CD8-positive, alpha-beta T cell (primary cell): ENCODE measurements at places on chromosomes 6 and 20.

DNA sequence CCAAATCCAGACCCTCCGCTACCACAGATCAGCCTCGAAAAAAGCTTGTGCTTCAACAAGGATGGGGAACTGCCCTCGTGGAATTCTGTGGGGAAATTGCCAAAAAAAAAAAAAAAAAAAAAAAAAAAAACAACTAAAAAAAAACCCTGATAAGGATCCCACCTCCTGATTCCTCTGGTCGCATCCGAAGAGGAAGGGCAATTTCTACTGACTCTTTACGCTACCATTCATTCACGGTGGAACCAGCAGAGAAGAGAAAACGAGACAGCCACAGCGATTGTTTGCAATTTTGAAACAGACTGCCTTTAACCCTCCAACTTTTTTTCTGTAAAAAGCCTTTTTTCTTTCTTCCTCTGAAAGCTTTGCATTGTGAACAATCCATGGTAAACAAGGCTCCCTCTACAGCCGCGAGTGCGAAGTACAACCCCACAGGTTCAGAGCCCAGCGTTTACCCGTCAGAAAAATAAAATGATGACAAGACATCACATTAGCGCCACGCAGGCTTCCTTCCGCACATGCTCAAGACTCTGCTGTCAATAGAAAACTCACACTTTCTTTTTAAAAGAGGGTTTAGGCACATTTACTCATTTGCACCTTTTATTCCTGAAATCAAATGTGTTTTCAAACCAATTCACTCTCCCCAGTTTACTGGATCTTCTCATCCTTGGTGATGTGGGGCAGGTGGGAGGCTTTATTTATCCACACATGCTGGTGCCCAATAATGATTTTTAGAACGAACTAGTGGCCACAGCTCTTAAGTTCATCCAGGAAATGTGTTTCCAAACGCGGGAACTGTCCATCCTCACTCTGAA lies 100.0 kb downstream of the NOL4L start:
- peak; percentile 80 for DNase-seq

GRCh38 chr20:60266177-60266823 lies 308.1 kb downstream of the CDH26 start:
- DNase-seq: no peak

DNA sequence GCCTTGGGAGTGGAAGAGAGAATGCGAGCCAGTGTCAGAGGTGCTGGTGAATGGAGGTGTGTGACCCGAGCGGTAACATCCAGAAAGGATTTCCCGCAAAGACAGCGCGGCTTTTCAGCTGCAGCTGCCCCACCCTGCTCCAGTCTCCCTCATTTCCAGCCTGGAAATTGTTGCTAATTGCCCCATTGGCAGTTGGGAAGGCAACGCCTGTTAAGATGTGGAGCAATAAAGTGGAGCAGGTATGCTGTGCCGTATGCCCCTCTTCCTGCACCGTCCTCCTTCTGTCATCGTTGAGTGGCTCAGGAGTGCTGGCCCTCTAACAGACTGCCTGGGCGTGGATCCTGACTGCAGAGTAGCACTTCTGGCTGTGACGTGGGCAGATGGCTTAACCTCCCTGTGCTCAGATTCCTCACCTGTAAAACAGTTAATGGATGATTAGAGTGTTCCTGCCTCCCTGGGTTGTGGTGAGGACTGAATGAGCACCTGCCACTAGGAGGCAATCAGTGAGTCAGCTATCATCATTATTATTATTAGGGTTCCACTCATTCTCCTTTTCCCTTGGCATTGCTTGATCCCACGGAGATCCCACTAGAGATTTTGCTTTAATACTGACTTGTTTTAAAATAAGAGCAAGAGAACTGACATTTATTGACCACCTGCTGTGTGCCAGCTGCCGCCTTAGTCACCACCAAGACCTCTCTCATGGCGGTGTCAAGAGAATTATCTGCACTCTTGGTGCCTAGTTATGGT lies 11.7 kb downstream of the ARFGEF2 start:
- DNase-seq: no peak

GRCh38 chr6:52360601-52361413 lies 1.1 kb upstream of the PAQR8 start:
- no peak for DNase-seq

GRCh38 chr6:148166339-148166968 lies 176.2 kb upstream of the SASH1 start:
- no peak for DNase-seq

DNA sequence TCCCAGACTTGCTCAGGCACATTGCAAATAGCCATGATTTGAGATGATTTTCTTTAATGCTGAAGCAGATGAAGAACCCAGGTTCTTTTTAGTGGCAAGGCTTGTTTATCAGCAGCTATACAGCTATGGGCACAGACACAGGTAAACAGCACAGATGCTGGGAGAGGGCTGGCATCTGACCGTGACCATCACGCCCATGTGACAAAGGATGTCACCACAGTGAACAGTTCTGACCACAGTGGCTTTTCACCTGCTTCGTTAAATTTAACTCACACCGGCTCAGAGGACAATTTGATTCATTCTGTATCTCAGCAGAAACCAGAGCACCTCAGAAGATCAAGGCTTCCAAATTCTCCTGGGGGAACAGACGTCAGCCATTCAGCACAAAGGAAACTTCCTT lies 142.6 kb downstream of the CDH26 start:
- no peak for DNase-seq

- no peak for DNase-seq
Observed at GRCh38 chr6:56730663-56731529, 88.2 kb upstream of the DST start.

GRCh38 chr6:25899123-25899522 lies 25.1 kb upstream of the SLC17A3 start:
- no peak for DNase-seq

GRCh38 chr20:64242797-64243475 lies 12.6 kb upstream of the PCMTD2 start:
- no peak for DNase-seq

- no peak for DNase-seq
Observed at GRCh38 chr6:56827908-56828649, 126.8 kb upstream of the BEND6 start.

GRCh38 chr6:136052031-136052430 lies 198.1 kb downstream of the MTFR2 start:
- no peak for DNase-seq

DNA sequence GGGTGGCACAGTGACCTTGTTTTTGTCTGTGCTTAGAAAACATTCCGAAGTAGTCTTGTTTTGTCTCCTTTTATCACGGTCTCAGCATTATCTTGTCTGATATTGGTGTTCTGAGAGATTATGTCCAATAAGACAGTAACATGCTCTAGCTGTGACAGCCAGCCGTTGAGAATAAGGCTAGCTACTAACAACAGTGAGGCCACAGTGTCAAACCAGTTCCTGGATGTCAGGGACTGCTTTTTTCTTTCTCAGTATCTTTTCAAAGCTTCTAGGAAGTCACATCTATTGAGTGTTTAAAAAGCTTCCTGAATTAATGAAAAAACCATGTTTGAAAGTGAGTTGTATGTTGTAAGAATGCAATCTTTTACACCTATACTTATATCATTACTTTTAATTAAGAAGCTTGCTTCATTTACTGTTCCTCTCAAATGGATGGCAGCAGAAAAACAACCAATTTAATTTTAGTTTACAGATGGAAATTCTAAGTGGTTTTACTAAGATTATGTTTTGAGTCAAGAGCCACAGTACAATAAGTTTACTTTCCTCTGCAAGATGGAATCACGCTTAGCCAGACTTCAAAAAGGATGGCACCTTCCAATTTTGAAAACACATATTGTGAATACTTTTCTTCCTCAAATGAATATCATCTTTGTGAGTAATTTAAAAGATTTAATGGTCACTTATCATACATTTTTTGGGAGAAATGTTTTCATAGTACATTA lies 53.1 kb downstream of the MAP3K7 start:
- DNase-seq: no peak
